ENCODE measurements at places on chromosomes 7 and 10. TPM values are rescaled to one million over a fixed set of nuclear protein-coding genes. Genes with fewer than 3 reads are reported as not detected.

- DNase-seq: no peak
Measured at GRCh38 chr10:31340343-31340742, 21.3 kb downstream of the ZEB1 start.

DNA sequence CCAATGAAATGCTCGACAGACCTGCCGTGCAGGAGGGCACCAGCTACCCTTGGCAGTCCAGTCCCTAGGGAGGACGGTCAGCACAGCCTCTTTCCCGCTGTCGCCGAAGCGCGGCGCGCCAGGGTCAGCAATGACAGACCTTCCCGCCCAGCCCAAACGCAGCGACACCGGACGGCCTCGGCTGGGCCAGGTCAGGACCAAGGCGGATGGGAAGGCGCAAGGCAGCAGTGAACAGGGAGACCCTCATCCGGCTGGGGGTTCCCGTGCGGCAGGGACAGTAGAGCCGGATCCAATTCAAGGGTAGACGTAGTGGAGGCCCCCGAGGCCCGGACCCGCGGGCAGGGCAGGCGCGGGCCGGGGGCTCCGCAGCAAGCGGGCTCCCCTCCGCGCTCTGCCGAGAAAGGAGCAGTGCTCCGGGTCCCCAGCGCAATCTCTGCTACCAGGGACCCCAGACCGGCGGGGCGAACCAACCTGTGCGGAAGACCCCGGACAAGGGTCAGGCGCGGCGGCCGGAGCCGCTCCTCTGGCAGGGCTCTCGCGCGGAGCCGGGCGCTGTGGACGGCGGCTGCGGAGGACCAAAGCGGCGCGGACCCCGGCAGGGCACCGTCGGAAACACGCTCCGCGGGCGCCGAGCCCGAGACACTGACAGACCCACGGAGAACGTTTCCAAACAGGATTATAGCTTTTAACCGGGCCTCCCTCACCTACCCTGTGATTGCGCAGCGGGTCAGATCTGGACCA, at the start of gene SEC31B:
Gene SEC31B (minus strand): TSS at position 551 of the 741 bp plus-strand sequence. CDS start 2,909 bp downstream, outside the sequence.
- peak; percentile 87 for DNase-seq

- DNase-seq: peak; percentile 8
Measured at GRCh38 chr7:50450590-50451032, 461 bp upstream of the FIGNL1 start.

GRCh38 chr10:80522756-80523363, 14.8 kb upstream of the SH2D4B start:
- DNase-seq: no peak

Gene ACTL6B
- total RNA-seq: not detected

Gene CRPPA
- total RNA-seq: 1.4 TPM
